COLO829 (cell line): ENCODE measurements at places on chromosomes 7 and 10.

- no peak for DNase-seq
Observed at GRCh38 chr10:131901181-131901829, 497 bp downstream of the PPP2R2D start.

DNA sequence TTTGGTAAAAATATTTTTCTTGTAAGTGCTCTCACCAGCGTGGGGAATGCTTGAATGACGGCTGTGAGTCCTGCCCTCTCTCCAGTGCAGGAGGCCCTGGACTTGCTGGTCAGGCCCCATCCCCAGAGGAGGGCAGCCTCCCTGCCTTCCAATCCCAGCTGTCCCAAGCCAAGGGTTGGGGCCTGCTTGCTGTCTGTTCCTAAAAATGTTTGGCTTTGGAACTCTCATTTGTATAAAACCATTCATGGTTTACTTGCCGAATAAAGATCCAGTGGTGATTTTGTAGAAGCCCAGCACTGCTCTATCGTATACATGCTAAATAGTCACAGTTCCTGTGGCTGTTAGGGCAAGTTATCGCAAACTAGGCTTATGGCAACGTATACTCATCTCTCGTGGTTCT is 121.7 kb downstream of the GLRX3 start:
- no peak for DNase-seq

- no peak for DNase-seq
Observed at GRCh38 chr10:122083478-122084025, 94.6 kb downstream of the TACC2 start.

DNA sequence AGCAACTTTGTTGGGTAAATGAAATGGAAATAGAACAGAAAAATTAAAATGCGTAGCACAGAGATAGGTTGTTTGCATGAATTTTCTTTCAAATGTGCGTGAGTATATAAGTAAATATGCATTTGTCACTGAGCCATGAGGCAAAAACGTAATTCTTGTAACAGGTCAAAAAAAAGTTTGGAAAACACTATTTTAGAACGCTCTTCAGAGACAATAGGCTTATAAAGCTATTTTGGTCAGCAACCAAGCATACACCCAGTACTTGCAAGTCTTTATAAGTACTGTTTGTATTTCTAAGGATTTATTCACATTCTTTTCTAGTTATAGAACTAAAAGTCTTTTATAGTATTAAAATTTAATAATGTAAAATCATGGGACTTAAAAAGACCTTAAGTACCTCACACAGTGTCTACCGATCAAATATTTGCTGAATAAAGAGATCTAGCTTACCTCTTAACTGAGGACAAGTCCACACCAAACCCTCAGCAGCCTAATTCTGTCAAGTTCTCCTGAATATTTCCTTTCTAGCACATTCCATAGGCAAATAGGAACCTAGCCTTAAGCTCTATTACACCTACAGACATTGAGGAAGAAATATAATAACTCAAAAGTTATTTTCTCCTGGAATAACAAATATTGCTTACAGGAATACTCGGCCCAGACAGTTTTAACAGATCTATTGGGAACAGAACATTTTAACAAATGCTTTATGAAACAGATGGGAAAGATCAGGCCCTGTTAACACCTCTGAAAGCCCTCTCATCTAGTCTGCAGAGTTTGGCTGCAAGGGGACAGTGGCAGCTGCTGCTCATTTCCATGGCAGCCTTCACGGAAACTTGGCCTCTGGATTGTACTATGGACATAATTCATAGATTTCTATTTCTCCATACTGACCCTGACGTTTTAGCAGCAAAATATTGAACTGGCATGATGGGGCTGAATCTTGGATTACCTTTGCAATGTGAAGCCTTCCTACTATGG is 8.8 kb downstream of the CRPPA start:
- DNase-seq, result no peak

- DNase-seq, result no peak
Observed at GRCh38 chr7:3821488-3821887, 520.4 kb downstream of the SDK1 start.

DNA sequence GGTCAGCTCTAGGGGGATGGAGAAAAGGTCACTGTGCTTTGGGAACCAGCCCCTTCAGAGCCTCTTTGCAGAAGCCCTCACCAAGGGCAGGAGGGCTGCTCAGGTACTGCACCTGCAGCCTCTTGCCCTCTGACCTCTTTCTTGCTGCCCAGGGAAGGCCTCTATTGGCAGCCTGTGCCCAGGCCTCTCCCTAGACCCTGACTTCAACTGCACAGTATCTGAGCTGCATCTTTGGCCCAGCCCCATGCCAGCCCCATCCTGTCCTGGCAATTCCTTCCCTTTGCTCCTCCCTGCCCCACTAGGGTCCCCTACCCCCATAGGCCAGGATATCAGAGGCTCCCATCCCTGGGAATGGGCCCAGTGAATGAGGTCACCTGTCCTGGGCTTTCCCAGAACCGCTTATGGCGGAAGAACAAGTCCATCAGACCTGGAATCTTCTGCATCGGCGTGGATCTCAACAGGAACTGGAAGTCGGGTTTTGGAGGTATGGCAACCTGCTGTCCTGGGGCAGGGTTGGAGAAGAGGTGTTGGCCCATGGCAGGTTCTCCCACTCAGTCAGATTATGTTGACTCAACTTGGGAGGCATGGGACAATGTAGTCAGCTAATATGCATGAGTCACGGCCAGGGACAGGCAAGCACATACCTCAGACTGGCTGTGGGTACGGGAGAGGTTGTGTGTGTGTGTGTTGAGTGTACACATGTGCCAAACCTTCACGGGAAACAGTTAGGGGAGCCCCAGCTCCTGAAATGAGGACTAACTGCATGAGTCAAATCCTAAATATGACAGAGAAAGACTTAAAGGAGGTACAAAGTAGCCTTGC is 17.1 kb upstream of the CPA1 start:
- no peak for DNase-seq
